ENCODE measurements at places on chromosomes 2 and 18.

- DNase-seq = no peak
Observed at GRCh38 chr2:41736105-41736567, 311.7 kb upstream of the PKDCC start.

- DNase-seq = no peak
Observed at GRCh38 chr2:216617159-216617815, 15.9 kb upstream of the IGFBP2 start.

- DNase-seq = no peak
Observed at GRCh38 chr2:169275696-169276444, 86.5 kb downstream of the LRP2 start.

DNA sequence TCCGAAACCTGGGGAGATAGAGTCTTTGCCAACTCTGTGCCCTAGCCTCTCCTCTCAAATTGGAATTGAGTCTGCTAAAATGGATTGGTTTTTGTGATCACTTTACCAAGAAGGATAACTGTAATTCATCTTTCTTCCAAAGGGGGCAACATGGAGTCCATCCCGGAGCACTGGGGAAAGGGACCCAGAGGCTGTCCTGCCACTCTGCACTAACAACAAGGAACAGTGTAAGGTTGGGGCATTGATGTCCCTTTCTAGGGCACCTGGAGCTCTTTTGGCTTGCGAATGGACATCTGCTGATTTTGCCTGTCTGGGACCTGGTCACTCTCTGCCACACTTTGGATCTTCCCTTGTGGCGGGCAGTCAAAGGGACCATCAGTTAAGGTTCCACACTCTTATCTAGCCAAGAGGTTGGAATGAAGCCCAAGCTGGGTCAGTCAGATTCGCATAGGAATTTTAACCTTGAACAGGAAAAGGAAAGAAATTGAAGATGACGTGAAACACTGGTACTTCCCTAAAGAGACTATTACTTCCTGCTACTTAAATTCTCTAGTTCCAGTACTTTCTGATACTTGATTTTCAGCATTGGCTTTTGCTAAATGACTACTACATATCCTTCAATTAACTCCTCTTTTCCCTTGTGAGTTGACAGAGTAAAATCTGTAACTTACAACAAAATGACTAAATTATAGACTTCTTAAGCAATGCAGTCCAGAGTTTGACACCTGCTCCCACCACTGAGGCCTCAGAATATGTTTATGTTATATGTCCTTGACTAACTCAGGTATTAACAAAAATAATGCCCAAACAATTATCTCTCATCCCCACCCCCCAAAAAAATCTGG is 64.7 kb upstream of the KLF7 start:
- DNase-seq = no peak

DNA sequence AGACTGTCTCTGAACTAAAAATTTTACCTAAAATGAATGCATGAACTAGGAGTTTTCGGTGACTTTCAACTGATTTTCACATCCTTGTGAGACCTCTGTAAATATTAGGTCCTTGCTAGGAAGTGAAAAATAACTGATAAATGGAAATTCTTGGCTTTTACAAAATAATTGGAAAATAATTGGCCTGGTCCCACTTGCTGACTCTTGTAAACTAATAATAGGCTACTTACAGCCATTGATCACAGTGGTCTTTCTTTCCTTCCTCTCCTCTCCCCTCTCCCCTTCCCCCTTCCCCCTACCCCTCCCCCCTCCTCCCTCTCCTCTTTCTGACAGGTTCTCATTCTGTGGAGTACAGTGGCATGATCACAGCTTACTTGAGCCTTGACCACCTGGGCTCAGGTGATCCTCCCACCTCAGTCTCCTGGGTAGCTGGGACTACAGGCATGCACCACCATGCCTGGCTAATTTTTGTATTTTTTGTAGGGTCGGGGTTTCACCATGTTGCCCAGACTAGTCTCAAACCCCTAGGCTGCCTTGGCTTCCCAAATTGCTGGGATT is 38.3 kb downstream of the UGP2 start:
- no peak for DNase-seq

- no peak for DNase-seq
Observed at GRCh38 chr2:150866431-150866830, 379.0 kb upstream of the RND3 start.

DNA sequence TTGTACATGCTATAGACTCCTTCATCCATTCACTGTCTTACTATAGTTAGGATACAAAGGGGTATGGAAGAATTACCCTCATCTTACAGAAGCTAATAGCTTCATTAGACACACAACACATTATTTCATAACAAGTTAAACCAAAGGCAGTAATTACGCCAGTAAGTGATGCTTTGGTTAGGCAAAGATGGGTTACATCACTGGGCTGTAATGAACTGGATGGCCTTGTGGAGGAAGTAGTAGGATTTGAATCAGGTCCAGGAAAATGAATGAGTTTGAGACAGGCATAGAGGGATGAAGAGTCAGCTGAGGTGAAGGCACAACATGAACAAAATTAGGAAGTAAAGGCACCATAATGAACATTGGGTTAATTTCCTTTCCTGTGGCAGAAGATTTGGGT is 80.1 kb downstream of the SOCS6 start:
- DNase-seq = no peak

GRCh38 chr2:191070276-191070675 is 56.3 kb upstream of the STAT1 start:
- no peak for DNase-seq
